ENCODE measurements at places on chromosomes 5 and 9.
A peak's percentile ranks its signal among the peaks of the same experiment; 100 is the strongest.

- no peak for DNase-seq
These were observed 45.0 kb upstream of the POMT1 start for GRCh38 chr9:131457746-131458145.

GRCh38 chr5:151696470-151697061, 9.9 kb upstream of the SPARC start:
- DNase-seq, result no peak

DNA sequence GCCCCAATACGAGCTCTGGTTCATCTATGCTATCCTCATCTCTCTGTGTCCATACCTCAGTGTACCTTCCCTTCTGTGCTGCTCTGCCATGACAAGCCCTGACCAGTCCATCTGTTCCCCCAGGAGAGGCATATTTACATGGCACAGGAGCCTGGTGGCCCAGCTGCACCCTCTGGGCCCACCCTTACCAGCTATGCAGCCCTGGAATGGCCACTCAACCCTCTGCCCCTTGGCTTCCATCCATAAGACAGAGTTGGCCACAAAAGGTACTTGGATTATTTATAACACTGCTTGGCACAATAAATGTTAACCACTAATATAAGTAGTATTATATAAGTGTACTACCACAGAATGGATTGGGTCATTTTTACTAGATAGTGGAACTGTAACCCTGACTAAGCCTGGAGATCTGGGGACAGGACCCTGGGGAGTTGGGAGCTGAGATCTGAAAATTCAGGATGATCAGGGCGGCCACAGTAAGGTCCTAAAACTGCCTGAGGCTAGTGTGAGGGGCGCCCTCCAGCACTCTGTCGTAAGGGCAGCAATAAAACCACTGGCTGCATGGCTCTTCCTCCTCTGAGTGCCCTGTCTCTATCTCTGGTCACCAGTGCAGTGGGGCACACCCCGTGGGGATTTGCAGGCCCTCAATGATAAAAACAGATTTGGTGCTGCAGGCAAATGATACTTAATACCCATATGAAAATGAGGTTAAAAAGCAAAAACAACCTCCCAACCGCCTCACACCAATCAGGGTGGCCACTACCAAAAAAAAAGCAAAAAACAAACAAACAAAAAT, 65.8 kb downstream of the SEMA4D start:
- DNase-seq, result no peak

- no peak for DNase-seq
These were observed 1100.4 kb upstream of the COX7C start for GRCh38 chr5:85517386-85517785.

GRCh38 chr5:24444414-24444813, 200.4 kb downstream of the CDH10 start:
- DNase-seq, result no peak

GRCh38 chr5:141489841-141490240, 960 bp downstream of the PCDHGC5 start:
- DNase-seq, result no peak

- DNase-seq, result no peak
These were observed 78.1 kb upstream of the SPATA31C2 start for GRCh38 chr9:88216126-88216995.

DNA sequence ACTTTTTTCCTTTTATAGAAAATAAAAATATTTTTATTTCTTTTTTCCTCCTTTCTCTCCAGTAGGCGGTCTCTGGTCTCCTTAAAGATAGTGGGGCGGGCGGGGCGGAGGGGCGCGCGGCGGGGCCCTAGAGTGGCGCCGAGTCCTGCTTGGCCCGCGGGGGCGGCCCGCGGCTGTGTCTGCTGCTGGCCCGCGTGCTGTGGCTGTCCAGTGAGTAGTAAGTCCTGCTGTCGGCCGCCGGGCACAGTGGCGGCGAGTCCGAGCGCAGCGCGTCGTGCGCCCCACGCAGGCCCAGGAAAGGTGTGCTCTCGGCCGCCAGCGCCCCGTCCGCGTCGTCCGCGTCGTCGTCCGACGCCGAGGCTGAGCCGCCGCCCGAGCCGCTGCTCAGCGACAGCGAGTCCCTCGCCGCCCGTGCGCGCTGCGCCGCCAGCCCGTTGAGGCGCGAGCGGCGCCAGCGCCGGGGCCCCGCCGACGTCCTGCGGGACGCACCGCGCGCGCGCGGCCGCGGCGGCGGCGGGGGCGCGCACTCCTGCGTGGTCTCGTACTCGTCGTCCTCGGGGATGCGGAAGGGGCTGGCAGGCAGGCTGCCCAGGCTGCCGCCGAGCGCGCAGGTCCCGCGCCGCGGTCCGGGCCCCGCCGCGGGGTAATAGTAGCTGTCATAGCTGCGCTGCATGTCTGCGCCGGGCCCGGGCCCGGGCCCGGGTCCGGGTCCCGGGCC, 52.3 kb downstream of the PSD2 start:
- peak; percentile 61 for DNase-seq

GRCh38 chr5:172972552-172972951, 11.0 kb upstream of the ATP6V0E1 start:
- no peak for DNase-seq

- DNase-seq, result peak; percentile 73
These were observed 50.8 kb downstream of the DMRT2 start for GRCh38 chr9:1100945-1101344.

GRCh38 chr9:89413963-89414638, 83.8 kb downstream of the SEMA4D start:
- DNase-seq, result no peak

DNA sequence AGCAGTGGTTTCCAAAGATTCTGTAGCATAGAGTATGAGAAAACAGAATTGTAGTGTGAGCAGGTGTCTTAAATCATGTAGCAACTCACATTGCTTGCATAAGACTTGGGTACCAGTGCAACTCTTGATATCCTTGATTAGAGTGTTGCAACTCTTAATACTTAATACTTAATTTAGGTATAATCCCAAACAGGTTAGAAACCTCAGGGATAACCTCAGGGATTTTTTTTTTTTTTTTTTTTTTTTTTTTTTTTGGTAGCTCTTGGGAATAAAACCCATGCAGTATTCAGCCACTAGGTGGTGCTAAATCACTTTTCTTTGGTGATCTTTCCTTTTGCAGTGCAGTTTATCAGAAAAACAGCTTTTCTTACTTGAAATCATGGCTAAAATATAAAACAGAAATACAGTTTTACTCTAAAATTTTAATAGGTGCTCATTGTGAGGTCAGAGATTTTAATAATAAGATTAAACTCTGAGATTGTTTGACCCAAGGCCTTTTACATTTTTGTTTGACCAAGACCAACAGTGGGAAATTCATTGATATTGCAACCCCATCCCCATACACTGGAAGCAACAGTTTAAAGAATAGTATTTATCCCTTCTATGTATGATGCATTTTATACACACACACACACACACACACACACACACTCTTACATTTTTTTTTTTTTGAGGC, 55.3 kb downstream of the ERAP1 start:
- peak; percentile 22 for DNase-seq

DNA sequence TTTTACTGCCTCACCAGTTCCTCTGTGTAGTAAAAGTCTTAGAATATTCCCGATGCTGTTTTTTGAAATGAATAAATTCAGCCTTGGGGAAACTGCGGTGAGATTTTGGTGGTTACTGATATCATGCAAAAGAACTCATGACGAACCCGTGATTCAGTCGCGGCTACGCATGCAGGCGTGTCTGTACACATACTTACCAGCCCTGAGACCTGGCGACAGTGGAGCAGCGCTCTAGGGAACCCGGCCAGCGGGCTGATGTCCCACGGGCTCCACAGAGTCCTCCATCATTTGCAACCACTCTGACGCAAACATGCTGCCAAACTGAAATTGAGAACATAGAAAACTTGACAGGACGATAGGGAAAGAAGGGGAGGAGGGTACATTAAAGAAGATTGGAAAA, 315.6 kb upstream of the DAB2 start:
- no peak for DNase-seq

GRCh38 chr9:87422999-87423398, 74.7 kb upstream of the DAPK1 start:
- DNase-seq, result peak; percentile 71

DNA sequence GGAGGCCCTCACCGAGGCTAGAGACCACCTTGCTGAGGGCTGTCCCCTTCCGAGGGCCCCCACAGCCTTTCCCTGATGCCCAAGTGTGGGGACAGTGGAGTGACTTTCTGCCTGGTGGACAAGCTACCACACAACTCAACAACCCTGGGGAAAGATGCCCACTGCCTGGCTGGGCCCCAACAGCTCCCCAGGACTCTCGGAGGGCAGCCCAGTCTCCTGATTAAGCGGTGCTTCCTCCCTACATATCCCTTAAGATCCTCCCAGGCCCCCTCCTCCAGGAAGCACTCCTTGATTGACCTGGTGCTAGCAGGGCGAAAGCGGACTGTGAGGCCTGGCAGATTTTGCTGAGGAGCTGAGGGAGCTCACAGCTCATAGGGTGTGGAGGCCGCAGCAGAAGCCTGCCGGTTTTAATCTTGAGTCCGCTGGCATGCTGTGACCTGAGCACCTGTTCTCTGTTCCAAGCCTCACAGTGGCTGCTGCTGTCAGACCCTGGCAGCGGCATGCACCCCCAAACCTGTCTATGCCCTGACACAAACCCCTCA, 2.2 kb downstream of the NSMF start:
- DNase-seq, result no peak

DNA sequence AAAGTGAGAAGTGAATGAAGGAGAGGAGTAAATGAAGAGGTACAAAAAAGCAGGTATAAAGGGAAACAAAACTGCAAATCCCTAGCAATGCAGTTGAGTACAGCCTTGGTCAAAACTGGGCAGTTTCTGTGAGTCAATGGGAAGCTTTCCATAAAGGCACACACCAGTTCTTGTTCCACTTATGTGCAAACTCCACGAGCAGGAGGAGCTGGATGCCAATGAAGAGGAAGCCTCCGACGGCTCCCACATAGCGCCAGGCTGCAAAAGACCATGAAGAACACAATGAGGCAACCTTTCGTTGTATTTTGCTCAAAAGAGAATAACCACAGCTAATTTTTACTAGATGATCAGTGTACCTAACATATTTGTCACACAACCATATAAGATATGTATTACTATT, 81.1 kb downstream of the SERINC5 start:
- DNase-seq, result no peak

- DNase-seq, result no peak
These were observed 8.3 kb upstream of the AFF4 start for GRCh38 chr5:132971483-132972435.

- no peak for DNase-seq
These were observed 18.0 kb downstream of the NNT start for GRCh38 chr5:43620944-43621505.

DNA sequence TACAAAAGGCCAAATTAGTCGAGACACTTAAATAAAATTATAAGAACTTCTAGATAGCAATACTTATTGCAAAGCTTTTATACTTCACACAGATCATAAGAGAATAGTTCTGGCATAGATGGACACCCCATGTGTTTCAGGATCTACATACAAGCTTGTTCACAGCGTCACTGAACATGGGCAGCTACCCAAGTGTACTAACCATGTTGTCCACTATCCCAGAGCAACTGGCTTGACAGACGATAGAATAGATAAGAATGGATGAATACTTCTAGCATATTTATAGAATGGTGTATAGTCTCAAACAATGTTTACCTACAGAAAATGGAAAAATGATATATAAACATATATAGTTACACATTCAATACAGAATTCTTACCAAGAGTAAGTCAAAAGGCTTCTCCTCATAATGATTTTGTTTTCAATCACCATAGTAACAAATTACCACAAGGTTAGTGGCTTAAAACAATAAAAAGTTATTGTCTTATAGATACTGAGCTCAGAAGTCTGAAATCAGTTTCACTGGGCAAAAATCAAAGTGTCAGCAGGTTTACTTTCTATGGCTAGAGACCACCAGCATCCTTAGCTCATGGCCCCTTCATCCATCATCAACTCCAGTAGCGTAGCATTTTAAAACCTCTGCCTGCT, 446.7 kb downstream of the DMRTA1 start:
- no peak for DNase-seq

DNA sequence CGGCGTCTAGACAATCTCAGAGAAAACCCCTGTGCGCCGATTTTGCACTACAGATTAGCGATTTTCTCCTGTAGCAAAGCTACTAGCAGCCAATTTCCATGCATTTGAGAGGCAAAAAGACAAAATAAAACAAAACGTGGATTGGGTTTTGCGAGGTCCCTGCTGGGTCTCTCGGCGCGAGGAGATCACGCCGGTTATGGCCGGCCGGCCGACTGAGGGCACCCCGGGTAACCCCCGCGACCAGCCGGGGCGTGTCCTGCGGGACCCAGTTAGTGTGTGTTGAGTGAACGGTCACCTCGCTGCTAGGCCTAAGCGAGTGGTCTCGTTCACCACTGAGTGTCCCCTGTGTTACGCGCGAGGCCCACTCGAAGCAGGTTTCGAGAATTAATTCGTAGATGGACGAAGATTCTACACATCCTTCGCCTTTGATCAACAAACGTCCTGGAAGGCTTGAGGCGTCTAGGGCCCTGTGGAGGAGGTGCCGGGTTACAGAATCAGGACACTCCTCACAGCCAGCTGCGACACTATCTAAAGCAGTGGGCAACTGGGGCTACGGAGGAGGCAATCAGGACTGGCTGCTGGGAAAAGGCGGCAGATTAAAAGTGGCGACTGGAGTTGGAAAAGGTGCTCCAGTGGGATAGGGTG, 764 bp upstream of the VDAC1 start:
- no peak for DNase-seq

DNA sequence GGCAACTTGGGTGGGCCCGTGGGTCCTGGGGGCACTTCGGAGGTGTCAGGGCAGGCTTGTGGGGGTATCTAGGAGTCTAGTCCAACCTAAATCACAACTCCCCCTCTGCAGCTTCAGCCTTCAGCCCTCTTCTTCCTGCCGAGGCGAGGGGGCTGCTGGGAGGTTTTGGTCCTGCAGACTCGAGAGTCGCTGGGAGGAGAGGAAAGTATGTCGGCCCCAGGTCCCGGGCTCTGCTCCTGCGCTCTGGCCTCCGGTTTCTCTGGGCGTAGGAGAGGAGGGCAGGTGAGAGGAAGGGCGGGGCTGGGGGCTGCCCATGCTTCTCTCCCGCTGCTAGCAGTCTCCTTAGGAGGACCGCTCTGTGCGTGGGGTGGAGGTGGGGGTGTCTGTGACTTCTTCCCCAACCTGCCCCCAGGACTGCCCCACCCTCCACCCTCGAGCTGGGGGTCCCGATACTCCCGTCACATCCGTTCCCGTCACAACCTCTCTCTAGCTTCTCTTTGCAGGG, 139.8 kb upstream of the COL5A1 start:
- DNase-seq, result no peak

GRCh38 chr9:126304207-126304970, 22.2 kb upstream of the MVB12B start:
- no peak for DNase-seq

DNA sequence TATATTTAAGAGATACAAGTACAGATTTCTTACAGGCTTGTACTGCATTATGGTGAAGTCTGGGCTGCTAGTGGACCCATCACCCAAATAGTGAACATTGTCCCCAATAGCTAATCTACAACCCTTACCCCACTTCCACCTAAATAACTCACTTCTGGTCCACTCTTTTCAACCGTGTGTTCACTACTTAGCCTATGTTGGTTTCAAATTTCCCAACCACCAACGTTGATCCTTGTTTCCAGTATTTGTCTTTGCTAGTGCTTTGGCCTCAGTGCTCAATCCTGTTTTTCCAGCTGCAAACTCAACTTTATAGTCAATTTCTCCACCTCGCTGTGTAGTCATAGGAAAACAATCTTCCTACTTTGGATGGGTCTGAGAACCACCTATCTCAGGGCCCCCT, 45.3 kb upstream of the TTC39B start:
- DNase-seq, result no peak

GRCh38 chr9:125338929-125339328, 77.3 kb downstream of the GAPVD1 start:
- no peak for DNase-seq
